ENCODE measurements at places on chromosomes 13 and 19. TPM values are rescaled to one million over a fixed set of nuclear protein-coding genes. Genes with fewer than 3 reads are reported as not detected.

ZNF563 gene
- total RNA-seq, result 2.3 TPM

DNA sequence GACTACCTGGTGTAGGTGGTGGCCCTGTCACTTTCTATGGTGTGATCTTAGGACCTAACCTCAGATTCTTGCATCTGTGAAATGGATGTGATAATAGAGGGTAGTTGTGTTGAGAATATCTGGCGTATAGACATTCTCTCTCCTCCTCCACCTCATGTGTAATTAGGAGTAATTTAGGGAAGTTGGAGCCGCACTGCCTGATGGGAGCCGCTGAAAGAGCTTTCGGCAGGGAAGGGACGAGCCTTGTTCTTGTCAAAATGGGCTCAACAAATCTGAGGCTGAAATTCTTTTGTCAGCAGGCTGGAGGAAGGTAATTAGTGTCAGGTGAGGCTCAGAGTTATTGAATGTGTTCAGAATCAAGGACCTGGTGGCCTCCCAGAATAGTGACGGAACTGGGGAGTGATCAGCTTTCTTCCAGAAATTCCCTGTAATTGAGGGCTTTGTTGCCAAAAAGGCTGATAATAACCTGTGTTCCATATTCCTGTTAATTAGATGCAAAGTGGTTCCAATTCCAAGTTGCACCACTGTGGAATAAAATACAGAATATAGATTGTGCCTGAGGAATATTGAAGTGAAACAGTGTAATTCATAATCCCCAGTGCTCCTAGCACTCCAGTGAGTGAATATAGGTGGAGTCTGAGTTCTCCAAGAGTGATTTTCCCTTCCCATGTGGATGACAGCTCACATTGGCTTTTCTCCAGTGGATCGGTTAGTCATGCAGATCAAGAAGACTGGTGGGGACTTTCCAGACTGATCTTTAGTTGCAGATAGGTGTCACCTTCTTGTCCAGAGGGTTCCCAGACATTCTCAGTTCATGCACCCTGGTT is 47.5 kb downstream of the SPATA13 start:
- DNase-seq, result no peak
- no peaks in the 10 kb centered on the region for H3K27me3 ChIP-seq
- H3K27ac ChIP-seq, result no peak overlapping the region
- no peak overlapping the region for H3K4me3 ChIP-seq
- H3K36me3 ChIP-seq, result no peaks in the 10 kb centered on the region

- H3K27me3 ChIP-seq, result no peaks in the 10 kb centered on the region
- no peak overlapping the region for H3K27ac ChIP-seq
- H3K4me3 ChIP-seq, result no peak overlapping the region
- H3K36me3 ChIP-seq, result no peaks in the 10 kb centered on the region
- H3K4me1 ChIP-seq, result peaks cover 22% of the 10 kb centered on the region
- no peak for DNase-seq
Measured at GRCh38 chr13:40476175-40476958, 190.1 kb downstream of the FOXO1 start.

- no peak overlapping the region for H3K27ac ChIP-seq
- H3K27me3 ChIP-seq, result no peaks in the 10 kb centered on the region
- DNase-seq, result no peak
- no peaks in the 10 kb centered on the region for H3K36me3 ChIP-seq
- no peak overlapping the region for H3K4me3 ChIP-seq
Measured at GRCh38 chr19:33260628-33261418, 35.2 kb upstream of the SLC7A10 start.

GRCh38 chr19:4878491-4878968 is 11.1 kb upstream of the PLIN3 start:
- no peaks in the 10 kb centered on the region for H3K36me3 ChIP-seq
- DNase-seq, result no peak
- H3K27ac ChIP-seq, result peak overlapping the region; percentile 62
- peaks cover 19% of the 10 kb centered on the region for H3K4me1 ChIP-seq
- H3K4me3 ChIP-seq, result no peak overlapping the region

DNA sequence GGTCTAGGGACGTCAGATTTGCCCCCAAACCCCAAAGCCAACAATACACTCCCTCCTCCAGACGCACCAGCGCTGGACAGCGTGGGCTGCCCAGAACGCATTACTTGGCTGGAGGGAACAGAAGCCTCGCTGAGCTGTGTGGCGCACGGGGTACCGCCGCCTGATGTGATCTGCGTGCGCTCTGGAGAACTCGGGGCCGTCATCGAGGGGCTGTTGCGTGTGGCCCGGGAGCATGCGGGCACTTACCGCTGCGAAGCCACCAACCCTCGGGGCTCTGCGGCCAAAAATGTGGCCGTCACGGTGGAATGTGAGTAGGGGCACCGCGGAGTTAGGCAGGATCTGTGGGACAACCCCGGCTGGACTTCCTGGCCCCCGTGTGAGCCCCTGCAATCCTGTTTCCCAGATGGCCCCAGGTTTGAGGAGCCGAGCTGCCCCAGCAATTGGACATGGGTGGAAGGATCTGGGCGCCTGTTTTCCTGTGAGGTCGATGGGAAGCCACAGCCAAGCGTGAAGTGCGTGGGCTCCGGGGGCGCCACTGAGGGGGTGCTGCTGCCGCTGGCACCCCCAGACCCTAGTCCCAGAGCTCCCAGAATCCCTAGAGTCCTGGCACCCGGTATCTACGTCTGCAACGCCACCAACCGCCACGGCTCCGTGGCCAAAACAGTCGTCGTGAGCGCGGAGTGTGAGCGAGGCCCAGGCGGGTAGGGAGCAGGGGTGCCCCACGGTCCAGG is 4.0 kb downstream of the ICAM5 start:
- H3K27ac ChIP-seq, result no peak overlapping the region
- H3K27me3 ChIP-seq, result peaks cover 16% of the 10 kb centered on the region
- no peak for DNase-seq
- no peaks in the 10 kb centered on the region for H3K36me3 ChIP-seq
- peaks cover 75% of the 10 kb centered on the region for H3K4me1 ChIP-seq
- no peak overlapping the region for H3K4me3 ChIP-seq

- no peak for DNase-seq
- H3K36me3 ChIP-seq, result no peaks in the 10 kb centered on the region
- H3K27ac ChIP-seq, result peak overlapping the region; percentile 64
- peak overlapping the region; percentile 64 for H3K4me3 ChIP-seq
Measured at GRCh38 chr19:16896146-16897028, 7.6 kb downstream of the F2RL3 start.

- H3K36me3 ChIP-seq, result no peaks in the 10 kb centered on the region
- H3K4me1 ChIP-seq, result no peaks in the 10 kb centered on the region
- DNase-seq, result no peak
- no peak overlapping the region for H3K4me3 ChIP-seq
Measured at GRCh38 chr13:72864142-72865011, 82.4 kb downstream of the PIBF1 start.

GRCh38 chr13:94412870-94413597 is 66.4 kb downstream of the DCT start:
- no peak overlapping the region for H3K4me3 ChIP-seq
- no peak overlapping the region for H3K27ac ChIP-seq
- no peaks in the 10 kb centered on the region for H3K4me1 ChIP-seq
- no peaks in the 10 kb centered on the region for H3K36me3 ChIP-seq
- H3K27me3 ChIP-seq, result no peaks in the 10 kb centered on the region
